ENCODE measurements at places on chromosomes 3 and 15.

DNA sequence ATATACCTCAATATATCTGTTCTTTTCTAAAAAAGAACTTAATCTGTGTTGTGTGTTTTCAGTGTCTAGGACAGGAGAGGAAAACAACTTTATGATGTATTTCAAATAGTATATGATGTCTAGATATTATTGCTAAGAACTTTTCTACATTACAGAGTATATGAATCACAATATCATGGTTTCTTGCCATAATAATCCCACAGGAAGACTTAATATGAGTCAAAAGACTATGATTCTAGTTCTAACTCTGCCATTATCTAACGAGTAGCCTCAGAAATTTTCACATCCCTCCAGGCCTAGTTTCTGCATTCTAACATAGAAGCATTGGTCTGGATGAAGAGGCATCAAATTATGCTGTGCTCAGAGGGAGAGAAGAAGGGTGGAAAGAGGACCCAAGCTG lies 107.7 kb upstream of the SPRED1 start:
- no peak for DNase-seq

GRCh38 chr3:5188419-5189221 lies 1.1 kb downstream of the EDEM1 start:
- peak; percentile 37 for DNase-seq

- DNase-seq, result no peak
These were observed 48.3 kb upstream of the CCDC50 start for GRCh38 chr3:191280882-191281281.

DNA sequence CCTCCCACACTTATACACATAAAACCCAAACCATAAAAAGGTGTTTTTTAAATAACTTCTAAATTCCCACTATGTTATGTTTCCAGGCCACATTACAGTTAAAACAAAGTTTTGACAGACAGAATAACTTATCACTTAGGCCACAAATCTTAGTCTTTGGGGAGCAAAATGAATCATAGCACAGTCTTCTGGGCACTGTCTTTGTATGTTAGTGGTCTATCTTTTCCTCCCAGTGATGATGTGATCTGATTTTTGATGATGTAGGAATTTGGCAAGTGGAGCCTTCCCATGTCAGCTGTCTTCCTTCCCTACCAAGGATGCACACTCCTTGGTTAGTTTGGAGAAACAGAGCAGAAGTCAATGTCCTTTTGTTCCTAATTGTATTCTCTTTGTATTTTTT lies 67.3 kb downstream of the THSD4 start:
- DNase-seq, result no peak

DNA sequence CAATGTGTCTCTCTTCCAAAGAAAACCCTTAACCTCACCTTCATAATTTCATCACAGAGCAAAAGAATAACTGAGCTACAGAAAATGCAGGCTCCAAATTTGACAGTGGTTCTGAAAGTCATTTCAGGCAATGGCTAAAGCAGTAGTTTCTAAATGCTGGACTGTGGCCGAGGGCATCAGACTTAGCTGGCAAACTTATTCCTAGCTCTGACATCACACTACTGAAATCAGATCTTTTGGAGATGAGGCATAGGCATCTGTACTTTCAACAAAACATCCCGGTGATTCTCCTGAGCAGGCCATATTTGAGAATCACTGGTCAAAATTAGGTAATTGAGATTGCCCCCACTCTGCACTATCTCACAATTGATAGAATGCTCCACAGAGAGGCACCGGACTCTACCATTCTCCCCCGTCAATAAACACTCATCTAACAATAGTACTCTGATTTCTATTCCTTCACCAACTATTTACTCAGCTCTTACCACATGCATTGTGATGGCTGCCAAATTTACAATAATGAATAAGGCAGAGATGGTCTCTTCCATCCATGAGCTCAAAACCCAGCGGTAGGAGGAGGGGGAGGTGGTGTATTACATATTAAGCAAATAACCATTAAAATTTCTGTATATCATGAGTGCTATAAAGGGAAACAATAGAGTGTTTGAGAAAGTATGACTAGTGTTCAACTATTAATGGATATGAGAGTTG lies 57.3 kb upstream of the SPRED1 start:
- no peak for DNase-seq

- no peak for DNase-seq
These were observed 102.0 kb upstream of the RPL32 start for GRCh38 chr3:12943124-12944021.

DNA sequence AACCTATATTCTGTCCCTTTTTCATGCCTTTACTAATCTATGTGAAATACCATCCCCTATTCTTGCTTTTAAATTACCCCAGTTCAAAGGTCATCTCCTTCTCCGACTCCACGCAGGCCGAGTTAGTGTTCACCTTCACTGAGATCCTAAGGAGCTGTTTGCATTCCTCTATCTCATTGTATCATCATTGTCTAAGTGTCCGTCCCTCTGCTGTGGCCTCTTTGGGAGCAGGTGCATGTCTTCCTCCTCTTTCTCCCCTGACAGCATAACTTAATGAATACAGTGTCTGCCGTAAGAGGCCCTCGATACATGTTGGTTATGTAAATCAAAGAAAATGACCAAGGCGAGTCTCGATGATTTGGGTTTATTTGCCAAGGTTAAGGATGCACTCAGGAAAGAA lies 4.9 kb upstream of the PPP1R2 start:
- DNase-seq, result no peak

Data from SIG-M5 (cell line).